ENCODE measurements at places on chromosomes 2 and 18. TPM values are rescaled to one million over a fixed set of nuclear protein-coding genes. Genes with fewer than 3 reads are reported as not detected.

Gene RSAD2
- total RNA-seq = 1.8 TPM

Gene ALPI
- total RNA-seq = not detected

Gene LHCGR
- total RNA-seq = not detected

Gene IL36A
- total RNA-seq = not detected

Gene VWC2L
- not detected for total RNA-seq

DNA sequence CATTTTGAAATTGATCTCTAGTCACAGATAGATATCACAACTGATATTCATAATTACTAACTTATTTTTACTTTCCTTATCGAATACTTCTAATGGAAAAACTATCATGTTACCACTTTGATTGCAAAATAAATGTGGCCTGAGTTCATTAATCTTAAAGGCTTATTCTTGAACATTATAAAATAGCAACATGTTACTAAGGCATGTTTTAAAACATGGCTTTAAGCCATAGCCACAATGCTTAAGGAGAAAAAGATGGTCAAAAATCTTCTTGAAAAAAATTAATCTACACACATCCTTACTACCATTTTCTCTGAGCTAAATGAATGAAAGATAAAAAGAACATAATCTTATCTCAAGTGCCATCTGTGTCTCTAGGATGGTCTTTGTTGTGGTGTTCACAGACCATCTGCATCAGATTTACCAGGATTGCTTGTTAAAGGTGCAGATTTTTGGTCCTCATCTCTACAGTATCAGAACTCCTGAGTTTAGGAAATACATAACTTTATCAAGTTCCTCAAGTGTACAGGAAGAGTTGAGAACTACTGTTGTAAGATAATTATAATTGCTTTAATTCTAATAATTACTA is 15.3 kb downstream of the MTX2 start:
- DNase-seq = no peak

DNA sequence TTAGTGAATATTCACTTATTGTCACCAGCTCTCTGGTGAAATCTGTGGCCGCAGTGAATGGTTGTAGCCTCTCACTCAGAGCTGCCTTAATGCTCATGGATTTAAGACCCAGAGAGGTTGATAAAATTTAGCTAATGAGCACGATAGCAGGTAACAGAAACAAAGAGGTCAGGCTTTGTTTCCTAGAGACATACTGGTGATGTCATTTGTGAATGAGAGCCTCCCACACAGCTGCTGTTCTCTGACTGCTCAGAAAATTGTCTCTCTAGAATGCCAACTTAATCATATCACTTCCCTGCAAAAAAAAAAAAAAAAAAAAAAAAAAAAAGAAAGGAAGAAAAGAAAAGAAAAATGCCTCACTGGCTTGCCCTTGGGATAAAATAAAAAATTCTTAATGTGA is 411.7 kb upstream of the MYT1L start:
- DNase-seq = no peak

DNA sequence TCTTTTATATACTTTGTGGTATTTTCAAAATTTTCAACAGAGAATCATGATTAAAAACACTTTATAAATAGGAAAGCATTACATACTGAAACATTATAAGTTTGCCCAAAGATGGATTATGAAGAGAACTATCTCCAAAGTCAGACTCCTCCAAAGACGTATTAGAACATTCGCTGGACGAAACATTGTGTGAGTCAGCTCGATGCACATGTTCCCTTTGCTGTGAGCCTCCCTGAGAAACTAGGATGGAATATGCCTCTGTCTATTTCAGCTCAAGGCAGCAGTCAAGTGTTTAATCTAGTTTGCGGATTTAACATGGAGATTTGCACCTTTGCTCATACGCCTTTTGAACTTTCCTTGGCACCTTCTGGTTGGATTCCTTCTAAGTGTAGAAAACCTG is 92.2 kb upstream of the NCKAP5 start:
- DNase-seq = no peak

DNA sequence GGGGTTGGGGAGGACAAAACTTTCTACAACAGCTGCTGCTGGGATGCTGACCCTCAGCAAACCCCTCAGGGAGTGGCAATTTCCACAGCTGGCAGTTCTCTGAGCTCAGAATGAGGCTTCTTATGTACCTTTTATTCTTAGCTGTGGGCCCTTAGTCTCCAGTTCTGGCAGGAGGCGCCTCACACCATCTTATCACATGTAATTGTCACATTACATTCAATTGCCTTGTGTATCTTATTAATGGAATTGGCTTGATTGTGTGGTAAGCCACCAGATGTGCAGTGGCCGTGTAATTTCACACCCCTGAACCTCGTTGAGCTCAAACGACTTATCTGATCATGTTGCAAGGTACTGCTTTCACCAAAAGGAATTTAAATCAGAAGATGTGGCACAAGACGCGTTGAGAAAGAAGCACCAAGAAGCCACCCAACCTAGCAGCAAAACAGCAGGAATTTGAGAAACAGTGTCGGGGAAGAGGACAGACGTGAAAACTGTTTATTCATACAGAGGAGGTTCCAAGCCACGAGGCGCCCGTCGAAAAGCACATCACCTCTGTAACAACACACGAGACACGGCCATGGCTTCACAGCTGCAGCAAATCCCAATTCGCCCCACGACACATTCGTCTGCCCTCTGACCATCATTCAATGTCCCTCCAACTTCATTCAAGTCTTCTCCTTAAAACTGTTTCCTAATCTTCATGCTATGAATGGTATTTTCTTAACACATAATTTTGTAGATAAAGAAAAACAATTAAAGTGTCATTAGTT is 53.6 kb upstream of the LPIN2 start:
- peak; percentile 29 for DNase-seq

DNA sequence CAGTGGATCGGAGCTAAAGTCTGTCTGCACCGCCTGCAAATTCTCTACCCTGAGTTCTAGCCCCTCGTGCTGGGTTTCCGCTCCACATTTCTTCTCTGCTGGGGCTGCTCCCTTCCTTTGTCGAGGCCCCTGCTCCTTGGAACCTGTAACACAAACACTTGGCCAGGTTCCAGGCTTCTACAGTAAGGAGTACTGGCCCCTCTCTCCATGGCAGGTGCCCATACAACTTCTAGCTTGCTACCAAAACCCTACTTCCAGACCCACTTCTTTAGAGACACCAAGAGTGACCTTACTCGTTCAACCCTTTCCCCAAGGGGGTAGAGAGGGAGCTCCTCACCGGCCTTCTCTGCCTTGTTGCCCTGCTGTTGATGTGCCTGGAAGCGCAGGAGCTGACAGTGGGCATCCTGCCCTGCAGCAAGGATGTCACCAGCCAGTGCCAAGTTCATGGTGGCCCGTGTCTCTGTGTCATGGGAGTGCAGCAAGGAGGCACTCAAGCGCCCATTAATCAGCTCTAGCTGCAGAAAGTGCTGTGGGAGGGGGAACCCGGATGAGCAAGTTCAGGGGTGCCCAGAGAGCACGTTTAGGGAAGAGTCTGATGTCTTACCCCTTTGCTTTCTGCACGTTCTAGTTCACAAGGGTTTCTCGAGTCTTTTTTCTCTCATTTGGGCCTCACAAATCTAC is 1.1 kb downstream of the PREB start:
- no peak for DNase-seq

- DNase-seq = no peak
These were observed 57.4 kb downstream of the LINC00305 start for GRCh38 chr18:64091526-64091925.

Gene CASP8
- 155 TPM for total RNA-seq

DNA sequence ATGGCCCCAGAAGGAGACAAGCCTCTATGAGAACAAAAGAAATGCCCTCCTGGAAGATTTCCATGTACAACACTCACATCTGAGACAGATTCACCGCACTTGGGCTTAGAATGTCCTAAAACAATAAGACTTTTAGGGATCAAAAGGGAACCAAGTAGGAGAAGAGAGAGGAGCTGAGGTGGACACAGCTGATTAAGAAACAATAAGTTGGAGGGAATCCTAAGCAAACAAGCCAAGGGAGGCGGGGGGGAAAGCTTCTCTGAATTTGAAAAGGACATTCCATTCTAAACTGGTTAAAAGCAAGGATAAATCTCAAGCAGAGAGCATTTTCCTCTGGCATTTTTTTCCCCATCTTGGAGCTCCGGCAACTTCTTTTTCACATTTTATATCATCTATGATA is 9.9 kb downstream of the ACVR1 start:
- no peak for DNase-seq

Gene DTNA
- not detected for total RNA-seq

Gene LAMA1
- total RNA-seq = not detected

Gene CMPK2
- total RNA-seq = 4.0 TPM

- DNase-seq = no peak
These were observed 48.7 kb downstream of the TTC39C start for GRCh38 chr18:24063121-24063731.

Gene SERPINB12
- not detected for total RNA-seq

Gene KIF3C
- 1.5 TPM for total RNA-seq

DNA sequence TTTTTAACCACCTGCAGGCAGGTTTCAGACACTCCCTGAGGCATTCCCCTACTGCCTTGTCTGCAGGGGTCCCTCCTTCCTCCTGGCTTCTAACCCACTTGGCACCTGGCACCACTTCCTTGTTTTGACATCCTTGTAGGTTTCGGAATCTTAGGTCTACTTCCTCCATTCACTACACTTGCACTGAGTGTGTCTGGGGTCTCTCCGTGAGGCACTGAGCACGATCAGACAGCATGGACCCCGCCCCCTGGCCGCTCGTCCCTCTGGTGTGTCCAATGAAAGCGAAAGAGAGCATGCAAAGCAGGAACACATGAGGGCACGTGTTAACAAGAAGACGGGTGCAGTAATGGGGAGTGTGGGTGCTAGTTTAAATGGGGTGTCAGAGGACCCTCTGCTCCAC is 63.8 kb downstream of the HAUS1 start:
- DNase-seq = peak; percentile 59

Gene RAB6C
- total RNA-seq = not detected

DNA sequence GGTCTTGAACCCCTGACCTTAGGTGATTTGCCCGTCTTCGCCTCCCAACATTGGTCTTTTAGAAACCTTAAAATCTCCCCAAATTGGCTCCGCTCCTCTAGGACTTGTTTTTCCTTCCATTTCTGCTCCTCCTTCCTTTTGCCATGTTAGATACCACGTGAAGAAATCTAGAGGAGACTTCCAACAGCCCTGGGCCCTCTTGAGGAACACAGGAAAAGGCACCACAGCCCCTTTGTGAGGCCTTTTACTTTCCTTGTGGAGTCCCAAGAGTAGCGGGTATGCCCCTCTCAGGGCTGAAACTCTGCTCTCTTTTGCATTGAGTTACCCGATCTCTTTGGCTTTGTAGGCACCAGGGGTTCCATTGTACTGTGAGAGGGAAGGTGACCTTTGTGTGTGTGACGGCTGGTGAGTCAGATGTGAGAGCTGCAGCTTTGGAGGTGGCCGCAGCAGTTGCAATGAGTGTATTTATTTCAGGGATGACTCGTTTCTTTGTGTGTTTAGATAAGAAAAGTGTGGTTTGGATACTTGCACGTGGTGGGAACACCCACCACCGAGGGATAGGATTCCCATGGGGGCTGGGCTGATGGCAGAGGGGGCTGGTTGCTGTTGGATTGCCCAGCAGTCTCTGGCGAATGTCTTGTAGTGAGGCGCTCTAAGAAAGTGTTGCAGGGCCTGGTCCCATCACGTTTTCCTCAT is 218.4 kb upstream of the HS6ST1 start:
- DNase-seq = no peak

Gene BOLL
- total RNA-seq = not detected

Gene UGT1A5
- not detected for total RNA-seq

DNA sequence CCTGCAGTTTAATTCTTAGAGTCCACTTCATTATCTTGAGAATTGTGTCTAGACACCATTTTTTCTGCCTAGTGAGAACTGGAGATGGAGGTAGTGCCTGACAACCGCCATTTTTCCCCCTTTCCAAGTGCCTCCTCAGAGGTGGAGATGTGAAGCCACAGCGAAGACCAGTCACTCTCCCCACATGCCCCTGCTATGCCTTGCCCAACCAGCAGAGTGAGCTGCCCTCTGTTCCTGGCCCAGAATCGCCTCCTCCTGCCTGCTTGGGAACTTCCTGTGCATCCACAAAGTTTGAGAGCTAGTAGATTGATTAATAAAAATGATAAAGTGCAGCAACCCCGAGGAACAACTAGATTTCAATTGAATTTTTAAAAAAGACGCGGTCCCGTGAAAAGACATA is 123.3 kb downstream of the CLIP4 start:
- no peak for DNase-seq

DNA sequence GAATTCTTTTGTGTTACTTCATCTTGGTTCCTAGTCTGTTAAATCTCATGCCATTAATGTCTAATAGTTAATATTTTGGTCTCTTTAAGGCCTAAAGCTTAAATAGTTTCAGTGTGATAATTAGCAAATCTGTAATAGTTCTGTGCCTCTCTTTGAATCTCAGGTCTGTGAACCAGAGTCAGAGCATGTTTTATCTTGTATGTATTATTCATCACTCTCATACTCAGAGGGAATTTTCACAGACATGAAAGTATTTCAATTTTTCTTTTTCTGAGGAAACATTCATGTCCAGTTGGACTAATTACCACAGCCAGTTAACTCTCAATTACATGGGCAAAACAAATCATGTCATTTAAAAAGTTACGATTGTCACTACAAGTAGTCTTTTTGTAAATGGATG is 931.9 kb upstream of the SLC39A10 start:
- DNase-seq = no peak

DNA sequence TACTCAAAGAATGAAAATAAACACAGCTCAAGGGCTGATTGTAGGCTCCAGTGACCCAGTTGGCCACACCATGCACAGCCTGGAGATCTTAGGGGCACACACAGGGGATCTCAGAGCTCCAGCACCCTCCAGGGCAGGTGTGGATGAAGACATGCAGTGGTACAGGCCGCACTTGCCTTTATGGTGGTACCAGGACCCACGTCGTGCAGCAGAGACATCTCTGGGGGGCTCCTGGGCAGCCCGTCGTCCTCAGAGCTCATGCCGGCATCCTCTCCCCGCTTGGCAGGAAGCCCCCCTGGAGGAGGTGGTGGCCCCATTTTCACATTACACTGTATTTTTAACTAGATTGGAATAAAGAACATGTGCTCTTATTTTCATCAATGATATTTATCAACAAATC is 101.2 kb upstream of the MGAT4A start:
- DNase-seq = no peak

DNA sequence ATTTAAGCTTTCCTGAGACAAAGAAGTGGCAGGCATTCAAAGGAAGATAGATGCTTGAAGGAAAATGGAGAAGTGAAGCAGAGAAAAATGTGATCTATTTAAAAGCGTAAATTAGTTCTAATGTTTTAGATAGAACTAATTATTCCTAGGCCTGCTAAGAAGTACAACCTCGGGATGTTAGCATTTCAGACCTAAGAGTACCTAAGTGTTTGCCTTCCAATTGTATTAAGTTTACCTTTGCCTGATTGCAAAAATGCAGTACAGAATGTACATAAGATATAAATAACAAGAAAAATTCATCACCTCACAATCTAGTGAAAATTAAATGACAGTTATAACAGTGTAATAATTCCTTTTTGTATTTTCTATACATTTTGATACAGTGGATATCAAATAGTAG is 71.1 kb upstream of the HNMT start:
- no peak for DNase-seq
